ENCODE measurements at places on chromosomes 4 and X.
A peak's percentile ranks its signal among the peaks of the same experiment; 100 is the strongest.

DNA sequence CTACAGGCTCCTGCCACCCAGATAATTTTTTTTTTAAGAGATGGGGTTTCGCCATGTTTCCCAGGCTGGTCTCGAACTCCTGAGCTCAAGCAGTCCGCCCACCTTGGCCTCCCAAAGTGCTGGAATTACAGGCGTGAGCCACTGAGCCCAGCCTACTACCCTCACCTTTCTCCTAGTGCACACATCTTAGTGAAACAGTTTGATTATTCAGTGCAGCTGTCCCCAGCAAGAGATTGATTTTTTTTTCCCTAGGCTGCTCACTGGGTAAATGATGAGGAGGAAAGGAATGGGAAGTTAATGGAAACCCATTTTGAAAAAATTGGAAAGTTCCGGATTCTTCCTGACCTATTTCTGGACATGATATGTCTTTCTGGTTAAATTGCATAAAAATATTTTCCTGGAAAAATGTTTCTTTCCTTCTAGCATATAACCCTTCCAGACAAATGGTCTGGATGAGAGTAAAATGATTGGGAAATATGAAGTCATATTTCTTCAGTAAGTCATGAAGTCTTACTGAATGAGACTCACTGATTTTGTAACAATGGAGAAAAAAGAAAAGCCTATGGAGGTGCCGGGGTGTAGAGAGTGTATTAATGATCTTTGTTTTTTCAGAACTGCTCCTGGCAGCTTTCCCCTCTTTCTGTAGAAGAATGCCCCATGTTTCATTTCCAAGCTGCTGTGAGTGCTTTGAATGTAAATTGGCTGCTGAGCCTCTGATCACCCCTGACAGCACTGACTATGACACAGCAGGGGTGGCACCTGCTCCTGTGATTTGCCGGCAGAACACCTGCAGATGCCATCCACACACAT is 19.5 kb upstream of the ZNF41 start:
- no peak for DNase-seq

DNA sequence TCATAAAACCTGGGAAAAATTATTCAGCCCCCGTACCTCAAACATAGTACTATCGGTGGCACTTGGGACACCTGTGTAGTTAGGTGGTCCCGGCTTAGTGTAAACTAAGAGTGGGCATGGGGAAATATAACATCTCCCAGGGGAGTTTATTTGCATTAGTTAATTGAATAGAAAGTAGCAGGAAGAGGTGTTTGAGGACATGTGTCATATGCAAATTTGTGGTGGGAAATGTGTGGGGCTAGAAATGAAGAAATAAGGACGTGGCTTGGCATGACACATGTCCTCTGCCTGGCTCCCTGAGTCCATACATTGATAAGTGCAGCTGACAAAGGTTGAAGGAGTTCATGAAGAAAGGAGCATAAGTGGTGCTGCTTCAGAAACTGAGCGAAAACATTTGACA is 483.6 kb downstream of the SH2D1A start:
- no peak for DNase-seq

DNA sequence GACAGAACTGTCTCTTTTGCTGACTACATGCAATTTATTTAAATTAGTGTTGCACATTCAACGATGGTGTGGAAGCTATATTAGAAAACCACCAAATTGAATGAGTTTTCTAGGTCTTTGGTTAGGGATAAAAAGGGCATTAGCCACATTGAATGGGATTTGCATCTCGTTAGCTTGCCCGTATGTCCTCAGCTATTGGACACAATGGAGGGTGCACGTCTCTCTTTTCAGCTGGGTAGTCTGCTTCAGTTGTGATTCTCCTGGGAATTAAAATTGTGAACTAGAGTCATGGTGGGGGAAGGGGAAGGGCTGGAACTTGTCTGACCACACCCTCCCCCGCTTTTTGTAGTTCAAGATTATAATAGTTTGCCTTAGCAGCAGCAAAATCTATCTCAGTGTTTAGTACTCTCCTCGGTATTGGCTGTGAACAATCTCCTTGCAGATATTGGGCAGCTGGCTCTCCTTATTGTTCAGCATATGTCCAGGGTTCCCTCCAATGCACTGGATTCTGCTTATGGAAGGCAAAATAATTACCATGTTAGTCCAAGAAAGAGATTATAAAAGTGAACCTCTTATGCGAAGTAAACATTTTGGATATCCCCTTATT is 23.3 kb downstream of the TRIM2 start:
- no peak for DNase-seq

DNA sequence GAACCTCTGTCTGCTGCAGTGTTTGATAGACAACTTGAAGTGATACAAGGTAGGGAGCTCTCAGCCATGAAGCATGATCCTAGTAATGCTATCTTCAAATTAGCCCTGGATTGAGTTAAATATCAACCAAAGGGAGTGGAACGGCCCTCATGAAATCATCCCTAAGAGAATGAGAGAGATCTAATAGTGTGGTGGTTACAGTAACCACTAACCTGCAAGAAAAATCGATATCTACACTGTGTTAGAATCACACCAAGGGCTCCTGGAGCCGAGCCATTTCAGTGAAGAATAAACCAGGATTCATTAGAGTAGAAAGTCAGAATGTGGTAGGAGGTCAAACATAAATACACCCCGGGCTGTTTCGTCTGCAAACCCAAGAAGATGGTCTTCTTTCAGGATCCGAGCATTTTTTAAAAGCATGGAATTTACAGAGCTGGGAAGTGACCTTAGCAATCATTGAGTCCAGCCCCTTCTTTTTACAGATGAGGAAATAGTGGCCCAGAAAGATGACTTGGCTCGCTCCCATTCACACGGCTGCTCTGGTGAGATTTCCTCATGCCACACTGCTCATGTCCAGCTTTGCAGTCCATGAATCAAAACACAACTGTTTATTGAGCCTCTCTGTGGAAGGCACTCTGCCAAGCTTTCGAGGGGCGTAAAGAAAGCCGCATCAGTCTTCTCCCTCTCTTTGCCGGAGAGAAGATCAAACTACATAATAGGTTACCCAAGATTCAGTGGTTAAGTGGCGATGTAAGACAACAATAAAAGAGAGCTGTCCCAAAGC is 5.5 kb upstream of the DCTD start:
- no peak for DNase-seq

DNA sequence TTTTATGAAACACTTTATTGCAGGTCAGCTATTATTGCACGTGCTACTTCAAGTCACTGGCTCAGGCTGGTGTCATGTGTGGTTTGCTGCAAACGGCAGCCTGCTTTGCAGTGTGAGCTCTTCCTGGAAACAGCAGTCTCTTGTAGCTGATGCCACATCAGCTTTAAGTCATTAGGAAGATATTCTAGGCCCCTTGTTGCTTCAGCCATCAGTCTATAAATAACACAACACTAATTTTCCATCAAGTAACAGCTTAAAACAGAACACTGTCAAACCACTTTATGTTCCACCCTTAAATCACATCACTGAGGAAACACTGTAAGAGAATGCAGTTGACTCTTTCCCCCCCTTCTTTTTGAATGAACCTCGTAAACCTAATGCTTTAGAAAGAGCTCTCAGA is 93.8 kb downstream of the GATB start:
- DNase-seq, result peak; percentile 73

- no peak for DNase-seq
These were observed 164.6 kb downstream of the PRKX start for GRCh38 chrX:3548765-3549391.

GRCh38 chrX:119505945-119506344 is 37.7 kb downstream of the SLC25A5 start:
- no peak for DNase-seq

DNA sequence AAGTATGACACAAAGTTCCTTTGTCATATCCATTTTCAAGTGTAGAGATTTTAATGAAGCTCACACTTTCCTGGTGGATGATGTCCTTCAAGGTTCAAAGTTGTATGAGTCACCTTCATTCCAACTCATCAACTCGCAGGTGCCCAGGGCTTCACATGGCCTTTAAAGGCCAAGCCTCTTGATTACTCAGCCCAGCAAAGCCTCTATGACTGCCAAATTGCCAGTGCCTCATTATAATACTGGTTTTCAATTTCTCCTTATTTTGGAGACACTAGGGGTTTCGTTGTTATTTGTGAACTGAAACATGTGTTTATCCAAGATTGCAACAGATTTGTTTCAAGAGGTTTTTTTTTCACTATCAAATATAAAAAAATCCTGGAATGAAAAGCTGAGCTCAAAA is 45.9 kb upstream of the PPP3CA start:
- DNase-seq, result no peak

DNA sequence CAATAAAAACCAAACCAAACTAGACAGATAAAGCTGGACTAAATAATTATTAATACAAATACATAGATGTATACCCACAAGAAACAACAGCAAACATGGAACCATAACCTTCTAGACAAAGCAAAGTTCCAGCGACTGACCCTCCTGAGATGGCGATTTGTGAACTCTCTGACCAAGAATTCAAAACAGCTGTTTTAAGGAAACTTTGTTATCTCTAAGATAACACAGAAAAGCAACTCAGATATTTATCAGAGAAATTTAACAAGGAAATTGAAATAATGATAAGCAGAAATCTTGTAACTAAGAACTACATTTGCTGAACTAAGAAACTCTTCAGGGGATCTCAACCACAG is 23.4 kb upstream of the MTHFD2L start:
- DNase-seq, result no peak

GRCh38 chr4:40812386-40812785 is 62.6 kb downstream of the NSUN7 start:
- DNase-seq, result no peak

- no peak for DNase-seq
These were observed 500.2 kb downstream of the STIM2 start for GRCh38 chr4:27360790-27361267.

GRCh38 chr4:126440297-126440696 is 1125.5 kb downstream of the FAT4 start:
- no peak for DNase-seq

GRCh38 chrX:10904220-10904619 is 206.9 kb upstream of the HCCS start:
- no peak for DNase-seq

DNA sequence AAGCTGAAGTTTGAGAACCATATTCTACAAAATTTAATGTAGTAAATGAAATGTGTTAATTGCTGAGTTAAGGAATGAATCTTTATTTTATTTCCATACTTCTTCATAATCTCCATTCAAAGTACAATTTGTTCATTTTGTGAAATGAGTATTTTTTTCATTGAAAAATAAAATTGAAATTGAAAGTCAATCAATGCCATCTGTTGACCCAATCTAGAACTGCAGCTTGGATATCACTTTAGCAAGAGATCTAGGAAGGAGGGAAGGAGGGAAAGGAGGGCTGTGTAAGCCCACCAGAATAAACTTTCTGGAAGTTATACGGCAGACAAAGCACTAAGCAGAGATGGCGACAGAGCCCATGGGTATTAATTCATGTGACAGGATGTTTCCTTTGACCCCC is 128.4 kb downstream of the ZMAT1 start:
- DNase-seq, result no peak

GRCh38 chr4:64559571-64559970 is 150.3 kb upstream of the TECRL start:
- DNase-seq, result no peak

GRCh38 chr4:54872261-54872660 is 214.5 kb downstream of the KIT start:
- DNase-seq, result no peak

DNA sequence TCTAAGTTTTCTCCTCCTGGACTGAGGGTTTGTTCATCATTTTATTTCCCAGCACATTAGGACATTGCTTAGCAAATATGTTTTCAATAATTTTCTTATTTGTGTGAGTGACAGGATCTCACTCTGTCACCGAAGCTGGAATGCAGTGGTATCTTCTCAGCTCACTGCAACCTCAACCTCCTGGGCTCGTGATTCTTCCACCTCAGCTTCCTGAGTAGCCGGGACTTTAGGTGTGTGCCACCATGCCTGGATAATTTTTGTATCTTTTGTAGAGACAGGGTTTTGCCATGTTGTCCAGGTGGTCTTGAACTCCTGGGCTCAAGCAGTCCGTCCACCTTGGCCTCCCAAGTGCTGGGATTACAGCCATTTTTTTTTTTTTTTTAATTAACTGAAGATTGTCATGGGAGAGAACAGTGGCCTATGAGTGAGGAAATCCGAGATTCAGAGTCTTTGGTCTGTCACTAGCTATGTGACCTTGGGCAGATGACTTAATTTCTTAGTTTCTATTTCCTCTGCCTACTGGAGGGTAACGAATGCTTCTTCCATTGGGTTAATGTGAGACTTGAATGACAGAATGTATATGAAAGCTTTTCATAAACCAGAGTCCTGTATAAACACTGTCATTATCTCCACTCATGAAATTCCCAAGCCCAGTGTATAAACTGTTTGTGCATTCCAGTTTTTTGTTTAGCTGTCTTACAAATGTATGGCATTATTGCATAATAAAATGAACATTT is 23.9 kb downstream of the MOB1B start:
- DNase-seq, result no peak

DNA sequence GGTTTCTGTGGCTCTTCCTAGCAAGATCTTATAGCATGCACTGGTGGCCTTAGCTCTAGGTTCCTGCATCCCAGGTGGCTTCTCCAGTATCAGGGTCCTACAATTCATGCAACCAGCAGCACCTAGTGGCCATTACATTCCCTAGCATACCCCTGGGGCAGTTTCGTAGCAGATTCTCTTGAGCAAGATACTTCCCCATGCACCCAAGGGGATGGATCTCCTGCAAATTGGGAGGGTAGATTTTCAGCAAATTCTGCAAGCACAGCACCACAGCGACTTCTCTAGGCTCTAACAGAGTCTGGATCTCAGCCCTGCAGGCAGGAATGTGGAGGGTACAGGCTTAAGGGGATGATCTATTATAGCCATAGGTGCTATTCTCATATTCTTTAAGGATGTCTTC is 13.1 kb upstream of the SLC9B1 start:
- no peak for DNase-seq

GRCh38 chr4:112386071-112386470 is 88.9 kb downstream of the ALPK1 start:
- no peak for DNase-seq

DNA sequence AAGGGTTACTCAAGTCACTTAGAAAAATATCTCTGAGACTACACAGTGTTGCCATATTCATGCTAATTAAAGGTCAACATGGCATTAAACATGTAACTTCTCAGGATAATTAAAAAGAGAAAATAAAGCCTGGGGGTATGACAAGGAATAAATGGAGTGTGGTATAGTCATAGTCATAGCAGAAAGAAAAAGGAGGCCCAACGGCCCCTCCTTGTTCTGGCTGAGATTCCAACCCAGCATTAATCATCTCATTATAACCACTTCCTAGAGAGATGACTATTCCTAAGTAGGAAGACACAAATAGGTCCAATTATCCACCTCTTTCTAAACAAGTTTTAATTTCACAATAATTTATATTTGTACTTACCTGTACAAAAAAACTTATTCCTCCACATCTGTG is 778.4 kb upstream of the AADAT start:
- no peak for DNase-seq

GRCh38 chr4:125440814-125441213 is 126.1 kb downstream of the FAT4 start:
- DNase-seq, result no peak

- DNase-seq, result no peak
These were observed 35.5 kb downstream of the NAA11 start for GRCh38 chr4:79290376-79290775.

GRCh38 chr4:140346136-140346535 is 27.3 kb upstream of the SCOC start:
- DNase-seq, result no peak

- no peak for DNase-seq
These were observed 25.4 kb downstream of the ARFIP1 start for GRCh38 chr4:152805071-152805650.

GRCh38 chrX:9560219-9560618 is 95.4 kb downstream of the TBL1X start:
- DNase-seq, result peak; percentile 32

- DNase-seq, result no peak
These were observed 66.5 kb upstream of the TTC29 start for GRCh38 chr4:147012059-147012707.

- no peak for DNase-seq
These were observed 21.0 kb downstream of the SMARCAD1 start for GRCh38 chr4:94228493-94229216.

Data from psoas muscle (tissue), 8 donors.